ENCODE measurements at places on chromosomes 2 and 18.

DNA sequence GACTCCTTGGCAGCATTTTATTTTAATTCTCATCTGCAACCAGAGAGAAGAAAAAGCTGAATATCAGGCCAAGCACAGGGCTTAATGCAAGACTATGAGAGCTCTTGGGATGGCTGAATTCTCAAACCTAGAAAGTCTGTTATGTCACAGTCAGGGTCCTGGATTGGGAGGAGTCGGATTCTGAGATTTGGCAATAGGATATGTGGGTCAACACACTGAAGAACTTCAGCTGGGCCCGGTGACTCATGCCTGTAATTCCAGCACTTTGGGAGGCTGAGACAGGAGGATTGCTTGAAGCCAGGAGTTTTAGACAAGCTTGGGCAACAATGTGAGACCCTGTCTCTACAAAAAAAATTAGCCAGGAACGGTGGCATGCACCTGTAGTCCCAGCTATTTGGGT lies 102.4 kb downstream of the COL3A1 start:
- no peak overlapping the region for H3K4me3 ChIP-seq
- DNase-seq = no peak
- no peaks in the 10 kb centered on the region for H3K4me1 ChIP-seq
- H3K36me3 ChIP-seq = no peaks in the 10 kb centered on the region
- H3K27me3 ChIP-seq = no peaks in the 10 kb centered on the region
- H3K27ac ChIP-seq = no peak overlapping the region

DNA sequence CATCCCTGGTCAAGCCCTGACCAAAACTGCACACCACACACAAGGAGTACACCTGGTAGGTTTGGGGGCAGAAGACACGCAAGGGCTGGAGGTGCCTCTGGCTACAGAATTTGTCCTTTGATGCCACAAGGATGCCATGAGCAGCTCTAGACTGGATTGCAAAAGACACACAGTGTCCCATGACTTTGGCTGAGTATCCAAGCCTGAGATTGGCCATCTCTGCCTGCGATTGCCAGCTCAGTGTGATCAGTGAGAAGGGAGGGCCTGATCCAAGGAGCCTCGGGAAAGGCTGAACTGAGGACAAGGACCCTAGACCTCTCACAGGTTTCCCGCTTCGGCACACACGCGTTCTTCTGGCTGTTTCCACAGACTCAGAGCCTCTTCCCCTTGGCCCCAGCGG lies 60.0 kb upstream of the FOSL2 start:
- H3K27ac ChIP-seq = no peak overlapping the region
- H3K36me3 ChIP-seq = peaks cover 3% of the 10 kb centered on the region
- no peaks in the 10 kb centered on the region for H3K27me3 ChIP-seq
- H3K4me3 ChIP-seq = no peak overlapping the region
- no peaks in the 10 kb centered on the region for H3K4me1 ChIP-seq
- no peak for DNase-seq

GRCh38 chr2:190909680-190910079 lies 29.1 kb downstream of the GLS start:
- DNase-seq = no peak
- H3K27ac ChIP-seq = no peak overlapping the region
- peaks cover 28% of the 10 kb centered on the region for H3K36me3 ChIP-seq
- no peak overlapping the region for H3K4me3 ChIP-seq
- no peaks in the 10 kb centered on the region for H3K27me3 ChIP-seq

GRCh38 chr2:149989447-149990063 lies 402.0 kb upstream of the MMADHC start:
- no peaks in the 10 kb centered on the region for H3K4me1 ChIP-seq
- no peak overlapping the region for H3K4me3 ChIP-seq
- no peaks in the 10 kb centered on the region for H3K27me3 ChIP-seq
- DNase-seq = no peak
- H3K36me3 ChIP-seq = no peaks in the 10 kb centered on the region

- peak overlapping the region; percentile 11 for H3K27ac ChIP-seq
- DNase-seq = no peak
- H3K4me1 ChIP-seq = no peaks in the 10 kb centered on the region
- H3K4me3 ChIP-seq = no peak overlapping the region
- H3K36me3 ChIP-seq = peaks cover 100% of the 10 kb centered on the region
Observed at GRCh38 chr2:156573710-156574109, 137.5 kb downstream of the GPD2 start.

- H3K27me3 ChIP-seq = no peaks in the 10 kb centered on the region
- H3K36me3 ChIP-seq = no peaks in the 10 kb centered on the region
- no peak overlapping the region for H3K4me3 ChIP-seq
- H3K27ac ChIP-seq = no peak overlapping the region
- no peak for DNase-seq
Observed at GRCh38 chr2:186060744-186061440, 322.3 kb downstream of the FSIP2 start.

DNA sequence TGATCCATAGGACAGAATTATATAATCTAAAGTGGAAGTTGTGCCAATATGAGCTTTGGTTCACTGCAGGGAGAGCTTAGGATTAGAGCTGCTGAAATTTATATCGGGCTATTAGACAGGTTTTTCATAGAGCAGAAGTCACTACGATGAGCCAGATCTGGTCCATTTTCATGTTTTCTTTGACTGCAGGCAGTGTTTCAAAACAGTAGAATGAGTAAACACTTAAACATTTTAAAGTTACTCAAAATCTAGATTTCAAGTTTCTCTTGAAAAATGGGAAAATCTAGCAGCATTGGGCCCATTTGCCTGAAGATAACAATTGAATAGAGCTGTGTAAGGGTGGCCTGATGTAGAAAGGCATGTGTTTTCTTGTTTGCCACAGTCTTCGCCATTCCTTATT lies 14.5 kb upstream of the ADAM23 start:
- no peak overlapping the region for H3K27ac ChIP-seq
- no peaks in the 10 kb centered on the region for H3K4me1 ChIP-seq
- H3K27me3 ChIP-seq = no peaks in the 10 kb centered on the region
- H3K4me3 ChIP-seq = no peak overlapping the region

DNA sequence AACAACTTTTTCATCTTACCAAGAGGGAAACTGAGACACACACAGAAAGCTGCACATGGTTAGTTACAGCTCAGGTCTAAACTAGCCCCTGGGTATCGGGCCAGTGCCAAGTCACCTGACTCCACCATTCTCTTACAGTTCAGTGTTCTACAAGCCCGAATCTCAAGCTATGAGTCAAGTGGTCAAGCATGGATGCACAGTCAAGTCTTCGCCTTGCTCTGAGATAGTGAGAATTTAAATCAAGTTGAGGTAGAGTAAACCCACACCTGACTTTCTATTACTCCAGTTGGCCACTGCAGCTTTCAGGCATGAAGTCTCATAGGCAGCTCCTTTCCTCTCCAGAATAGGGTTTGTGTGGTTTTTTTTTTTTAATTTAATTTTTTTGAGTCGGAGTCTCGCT lies 34.5 kb upstream of the ARL5A start:
- H3K4me1 ChIP-seq = no peaks in the 10 kb centered on the region
- no peak overlapping the region for H3K4me3 ChIP-seq
- H3K27ac ChIP-seq = no peak overlapping the region
- no peaks in the 10 kb centered on the region for H3K27me3 ChIP-seq

DNA sequence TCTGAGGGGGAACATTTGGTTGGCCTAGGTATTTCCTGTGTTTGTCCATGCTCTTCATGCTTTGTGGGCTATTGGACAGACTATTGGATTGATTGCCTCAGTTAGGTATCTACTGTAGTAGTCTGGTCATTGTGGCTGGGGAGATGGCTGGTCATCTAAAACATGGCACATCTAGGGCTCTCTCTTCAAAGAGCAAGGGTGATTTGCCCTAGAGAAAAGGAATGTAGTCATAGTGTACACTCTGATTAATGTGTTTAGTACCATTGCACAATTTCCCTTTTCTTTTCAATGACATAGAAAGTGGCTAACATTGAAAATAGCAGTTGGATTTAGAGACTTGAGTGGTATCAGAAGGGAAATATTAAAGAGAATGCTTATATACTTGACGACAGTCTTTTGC lies 114.3 kb downstream of the LCLAT1 start:
- no peak for DNase-seq
- H3K36me3 ChIP-seq = peaks cover 2% of the 10 kb centered on the region
- no peaks in the 10 kb centered on the region for H3K27me3 ChIP-seq
- no peaks in the 10 kb centered on the region for H3K4me1 ChIP-seq

All from CD14-positive monocyte (primary cell).